Right ventricle myocardium superior (tissue), 1 donor: ENCODE measurements at places on chromosomes 4 and X. TPM values are rescaled to one million over a fixed set of nuclear protein-coding genes. Genes with fewer than 3 reads are reported as not detected.

GNRHR gene
- not detected for total RNA-seq

GYG2 gene
- total RNA-seq = 1.3 TPM

GC gene
- 0.24 TPM for total RNA-seq

SLC6A8 gene
- 192 TPM for total RNA-seq

FAM236D gene
- not detected for total RNA-seq

CSAG1 gene
- not detected for total RNA-seq

TBC1D8B gene
- total RNA-seq = 1.9 TPM

IL21 gene
- not detected for total RNA-seq

F11 gene
- 0.40 TPM for total RNA-seq

ARR3 gene
- total RNA-seq = not detected

AIFM1 gene
- 142 TPM for total RNA-seq

NCAPG gene
- total RNA-seq = 0.59 TPM

TBCK gene
- 17.0 TPM for total RNA-seq

VCX gene
- total RNA-seq = not detected

ENPEP gene
- total RNA-seq = 3.3 TPM

TMSB15C gene
- 0.48 TPM for total RNA-seq

CCDC160 gene
- total RNA-seq = not detected

SHISA3 gene
- 6.7 TPM for total RNA-seq

RTL3 gene
- total RNA-seq = 0.08 TPM
